ENCODE measurements at places on chromosomes 16 and 17. TPM values are rescaled to one million over a fixed set of nuclear protein-coding genes. Genes with fewer than 3 reads are reported as not detected.

DNA sequence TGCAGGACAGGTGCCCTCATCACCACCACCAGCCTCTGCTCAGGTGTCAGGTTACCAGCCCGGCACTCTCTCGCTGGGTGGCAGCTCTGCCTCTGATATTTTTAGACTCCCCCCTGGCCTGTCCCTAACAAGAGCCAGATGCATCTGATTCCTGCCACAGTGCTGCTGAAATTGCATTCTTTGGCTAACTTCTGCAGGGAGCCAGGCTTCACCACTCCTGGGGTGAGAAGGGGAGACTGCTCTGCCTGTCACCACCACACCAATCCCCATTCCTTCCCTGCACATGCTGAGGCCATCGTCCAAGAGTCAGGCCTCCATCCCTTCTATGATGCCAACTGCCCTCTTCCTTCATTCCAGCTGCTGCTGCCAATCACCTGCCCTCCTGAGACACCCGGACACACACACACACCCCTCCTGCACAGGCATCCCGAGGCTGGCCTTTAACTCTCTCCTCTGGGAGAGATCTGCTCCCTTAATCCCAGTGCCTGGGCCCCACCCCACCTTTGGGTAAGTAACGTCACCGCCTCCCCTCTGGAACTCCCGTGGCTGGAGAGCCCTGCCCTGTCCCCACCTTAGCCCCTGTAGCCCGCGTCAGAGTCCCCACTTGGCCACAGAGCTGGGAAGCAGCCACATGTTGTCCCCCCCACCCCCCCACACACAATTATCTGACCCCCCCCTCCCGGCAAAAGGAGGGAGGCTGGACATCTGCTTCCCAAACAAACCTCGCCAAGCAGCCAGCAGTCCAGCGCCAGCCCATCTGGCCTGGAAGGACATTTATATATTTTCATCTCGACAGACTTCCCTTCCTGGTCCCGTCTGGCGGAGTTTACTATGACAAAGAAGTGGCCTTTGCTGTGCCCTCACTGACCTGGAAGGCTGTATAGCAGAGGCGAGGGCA is 2.8 kb downstream of the EMP2 start:
- no peak for DNase-seq

DNA sequence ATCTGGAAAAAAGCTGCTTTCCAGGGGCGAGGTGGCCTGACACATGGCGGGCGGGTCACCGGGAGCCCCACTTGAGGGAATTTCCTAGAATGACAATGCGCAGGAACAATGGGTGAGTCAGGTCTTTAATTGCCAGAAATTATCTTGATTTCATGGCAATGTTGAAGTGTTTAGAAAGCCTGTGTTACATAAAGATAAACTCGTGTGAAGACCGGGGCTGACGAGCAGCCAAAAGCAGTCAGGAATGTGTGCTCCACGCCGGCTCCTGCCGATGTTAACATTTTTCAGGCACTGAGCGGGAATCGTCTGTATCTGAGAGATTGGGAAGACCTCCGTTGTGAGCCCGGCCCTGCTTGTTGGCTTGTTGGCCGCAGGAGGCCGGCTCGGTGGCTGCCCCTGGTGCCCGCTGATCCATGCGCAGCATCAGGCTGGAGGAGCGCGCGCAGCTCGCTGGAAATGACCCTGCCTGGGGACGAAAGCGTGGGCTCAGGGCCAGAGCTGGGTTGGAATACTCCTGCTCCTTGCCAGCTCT is 353.1 kb downstream of the FOXL1 start:
- no peak for DNase-seq

- DNase-seq, result no peak
These were observed at the start of gene CDK5R1 for GRCh38 chr17:32486701-32487472. Gene CDK5R1, plus strand, starts transcription at chr17:32486993. Its CDS starts 628 bp downstream, at chr17:32487621.

DNA sequence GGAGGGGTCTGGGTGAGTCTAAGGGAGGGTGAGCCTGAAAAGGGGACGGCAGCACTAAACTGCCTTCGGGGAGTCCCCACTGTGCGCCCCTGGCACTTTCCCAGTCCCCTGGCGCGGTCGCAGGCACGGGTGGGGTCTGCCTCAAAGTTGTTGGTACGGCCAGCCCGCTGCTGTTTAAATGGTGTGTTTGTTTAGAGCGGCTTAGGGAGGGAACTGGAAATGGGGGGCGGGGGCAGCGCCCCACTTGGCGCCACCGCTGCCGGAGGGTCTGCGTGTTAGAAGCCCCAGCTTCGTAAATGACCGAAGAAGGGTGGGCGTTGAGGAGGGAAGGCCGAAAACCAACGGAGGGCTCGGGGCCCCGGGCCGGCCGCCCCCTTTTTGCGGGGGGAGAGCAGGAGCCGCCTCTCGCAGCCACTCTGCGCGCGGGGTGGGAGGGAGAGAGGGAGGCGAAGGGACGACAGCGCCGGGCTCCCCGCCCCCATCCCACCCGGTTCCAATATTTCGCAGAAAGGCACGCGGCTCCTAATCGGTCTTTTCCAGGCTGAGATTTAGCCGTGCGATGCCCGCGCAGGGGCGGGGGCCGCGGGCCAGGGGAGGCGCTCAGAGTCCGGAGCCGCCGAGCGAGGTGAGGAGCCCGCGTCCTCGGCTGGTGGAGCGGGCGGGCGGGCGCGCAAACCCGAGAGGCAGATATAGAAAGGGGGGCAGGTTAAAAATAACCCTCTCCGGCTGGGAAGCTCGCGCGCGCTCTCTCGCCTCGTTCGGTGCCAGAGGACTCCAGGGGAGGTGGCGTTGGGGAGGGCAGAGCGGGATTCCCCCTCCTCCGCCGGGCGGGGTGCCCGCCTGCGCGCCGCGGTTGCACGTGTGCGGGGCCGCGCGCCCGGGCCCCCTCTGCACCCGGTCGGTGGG is 54.9 kb downstream of the SREBF1 start:
- no peak for DNase-seq

CHD9NB gene
- 9.0 TPM for polyA plus RNA-seq

DNA sequence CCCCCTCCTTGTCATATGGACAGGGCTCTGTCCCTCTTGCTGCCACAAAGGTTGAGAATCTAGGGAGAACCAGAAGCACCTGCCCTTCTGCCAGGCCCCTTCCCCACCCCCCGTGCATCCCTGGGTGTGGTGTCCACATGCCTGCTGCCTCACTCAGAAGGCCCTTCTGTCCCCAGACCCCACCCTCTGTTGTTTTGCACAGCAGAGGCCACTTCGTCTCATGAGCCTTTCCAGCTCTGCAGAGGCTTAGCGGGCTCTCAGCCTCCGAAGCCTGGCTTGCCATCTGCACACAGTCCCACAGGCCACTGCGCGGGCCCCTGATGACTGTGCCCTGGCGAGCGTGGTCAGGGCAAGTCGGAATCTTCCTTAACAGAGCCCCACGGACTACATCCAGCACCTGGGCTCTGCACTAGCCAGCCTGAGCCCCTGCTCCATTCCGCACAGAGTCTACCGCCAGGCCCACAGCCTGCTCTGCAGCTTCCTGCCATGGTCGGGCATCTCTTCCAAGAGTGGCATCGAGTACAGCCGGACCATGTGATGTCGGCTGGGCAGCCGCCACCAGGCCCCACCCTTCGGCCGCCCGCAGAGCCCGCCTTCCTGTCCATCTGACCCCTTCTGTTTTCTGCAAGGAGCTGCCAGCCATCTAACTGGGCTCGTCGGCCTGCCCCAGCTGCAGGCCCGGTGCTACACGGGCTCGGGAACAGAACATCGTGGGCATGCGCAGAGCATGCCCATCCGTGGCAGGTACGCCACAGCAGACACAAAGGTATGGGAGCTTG is 10.8 kb downstream of the C16orf90 start:
- DNase-seq, result no peak

CD300A gene
- 1.1 TPM for polyA plus RNA-seq

DNA sequence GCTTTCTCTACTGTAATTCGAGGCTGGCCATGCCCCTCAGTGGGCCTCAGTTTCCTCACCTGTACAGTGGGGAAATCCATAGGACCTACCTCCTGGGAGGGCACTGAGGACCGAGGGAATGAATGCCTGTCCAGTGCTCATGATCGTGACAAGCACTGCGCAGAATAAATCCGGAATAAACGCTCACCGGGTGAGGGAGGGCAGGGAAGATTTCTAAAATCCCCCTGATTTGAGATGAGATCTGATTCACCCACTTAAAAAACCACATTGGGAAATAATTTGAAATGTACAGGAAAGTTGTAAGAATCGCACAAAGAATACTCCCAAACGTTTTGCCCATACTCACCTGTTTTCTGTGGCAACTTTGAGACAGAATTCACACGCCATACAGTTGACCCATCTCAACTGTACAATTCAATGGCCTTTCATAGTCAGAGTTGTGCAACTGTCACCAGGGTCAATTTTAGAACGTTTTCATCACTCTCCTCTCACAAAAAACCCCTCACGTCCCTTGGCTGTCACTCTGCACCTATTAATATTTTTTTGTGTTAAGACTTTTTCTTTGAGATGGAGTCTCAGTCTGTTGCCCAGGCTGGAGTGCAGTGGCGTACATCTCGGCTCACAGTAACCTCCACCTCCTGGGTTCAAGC is 49.8 kb downstream of the IRF8 start:
- no peak for DNase-seq

DNA sequence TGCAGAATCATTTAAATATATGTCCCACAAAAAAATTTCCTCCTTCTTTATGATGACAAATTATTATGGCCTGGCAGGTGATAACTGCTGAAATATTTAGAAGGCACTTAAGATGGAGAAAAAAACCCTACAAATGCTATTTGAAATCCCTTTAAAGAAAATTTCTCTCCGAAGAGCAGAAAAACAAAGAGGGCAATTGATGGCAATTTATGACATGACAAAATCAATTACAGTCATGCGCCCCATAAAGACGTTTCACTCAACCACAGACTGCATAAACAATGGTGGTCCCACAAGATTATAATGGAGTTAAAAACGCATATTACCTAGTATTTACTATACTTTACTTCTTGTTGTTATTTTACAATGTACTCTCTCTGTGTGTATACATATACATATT is 25.2 kb upstream of the KIF2B start:
- no peak for DNase-seq

- no peak for DNase-seq
These were observed 105.5 kb downstream of the SPAG9 start for GRCh38 chr17:51015145-51015558.

- no peak for DNase-seq
These were observed 7.5 kb upstream of the SLC35B1 start for GRCh38 chr17:49715216-49715615.

GRCh38 chr17:68231541-68231940 is 16.3 kb upstream of the AMZ2 start:
- DNase-seq, result no peak

- DNase-seq, result no peak
These were observed 93.8 kb upstream of the PLEKHM1 start for GRCh38 chr17:45584092-45585036.

DNA sequence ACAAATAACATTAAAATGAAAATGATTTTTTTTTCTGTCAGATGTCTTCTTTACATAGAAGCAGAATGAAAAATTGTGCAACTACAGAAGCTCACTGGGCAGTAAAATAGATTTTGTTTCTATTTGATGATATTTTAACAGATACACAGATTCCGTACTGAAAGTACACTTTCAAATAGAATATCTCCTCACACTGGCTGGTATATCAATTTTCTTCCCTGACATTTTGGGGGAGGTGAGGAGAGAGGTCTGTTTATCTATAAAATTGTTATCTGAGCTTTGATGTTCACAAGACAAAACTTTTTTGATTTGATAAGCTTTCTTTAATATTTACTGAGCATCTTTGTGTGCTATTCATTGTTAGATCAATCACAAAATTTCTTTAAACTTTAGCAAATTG is 124.3 kb upstream of the NACA2 start:
- DNase-seq, result no peak

GRCh38 chr16:82776470-82777146 is 149.8 kb downstream of the CDH13 start:
- no peak for DNase-seq

SRL gene
- polyA plus RNA-seq, result 1.2 TPM

DNA sequence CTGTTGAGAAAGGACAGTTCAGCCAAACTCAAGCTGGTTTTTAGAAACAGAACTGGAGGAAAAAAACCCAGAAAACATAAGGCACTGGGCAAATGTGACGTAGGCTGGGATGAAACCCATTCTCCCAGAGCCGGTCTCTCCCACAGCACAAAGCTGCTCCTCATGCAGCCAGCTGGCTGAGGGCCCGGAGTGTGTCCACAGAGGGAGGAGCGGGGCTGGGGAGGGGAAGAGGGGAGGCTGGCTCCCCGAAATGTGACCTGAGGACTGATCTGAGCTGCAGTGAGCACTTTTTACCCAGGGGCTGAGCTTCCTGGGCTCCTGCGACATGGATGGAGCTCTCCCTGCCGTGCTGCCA is 20.8 kb downstream of the FOXF1 start:
- DNase-seq, result no peak

DNA sequence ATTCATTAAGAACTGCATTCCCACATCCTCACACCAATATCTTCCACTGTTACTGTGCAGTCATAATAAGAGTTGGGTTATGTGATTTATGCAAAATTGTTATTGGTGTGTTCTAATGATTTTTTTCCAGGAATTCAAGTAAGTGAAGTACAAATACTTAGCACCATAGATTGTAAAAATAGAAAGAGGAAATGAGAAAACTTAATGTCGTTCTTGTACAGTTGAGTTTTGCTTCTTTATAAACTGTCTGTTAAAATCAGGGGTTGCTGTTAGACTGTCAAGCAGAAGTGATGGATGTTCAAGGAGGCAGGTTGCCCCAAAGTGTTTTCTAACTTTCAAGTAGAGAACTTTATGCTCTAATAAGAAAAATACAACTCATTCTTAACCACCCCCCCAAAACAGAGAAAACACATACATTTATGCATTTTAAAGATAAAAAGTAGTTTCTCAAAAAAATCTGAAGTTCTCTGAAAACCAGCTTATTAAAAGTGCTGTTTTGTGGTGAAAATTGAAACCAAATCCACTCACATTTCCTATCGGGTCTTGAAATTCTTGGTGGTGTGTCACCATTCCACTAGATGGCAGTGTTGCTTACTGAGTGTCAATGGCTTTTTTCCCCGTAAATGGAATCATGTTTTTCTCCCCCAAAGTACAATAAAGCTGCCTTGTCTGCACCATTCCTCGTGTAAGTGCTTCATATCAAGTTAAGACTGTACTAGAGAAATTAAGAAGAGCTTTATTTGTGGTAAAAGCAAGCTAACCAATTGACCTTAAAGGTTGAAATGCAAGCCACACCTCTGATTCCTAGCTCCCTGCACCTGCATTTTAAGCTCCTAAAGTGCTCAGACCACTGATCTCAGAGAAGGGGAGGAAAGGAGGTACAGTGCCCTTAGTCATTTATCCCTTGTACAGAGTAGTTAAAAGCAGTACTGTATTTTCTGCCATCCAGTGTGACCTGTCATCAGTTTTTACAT is 4.7 kb upstream of the IGSF6 start:
- DNase-seq, result no peak

GRCh38 chr17:61023996-61024395 is 346.3 kb downstream of the BCAS3 start:
- no peak for DNase-seq

RRAD gene
- 3.2 TPM for polyA plus RNA-seq

GRCh38 chr17:34638526-34639260 is 59.3 kb downstream of the TMEM132E start:
- DNase-seq, result no peak

- no peak for DNase-seq
These were observed 1.2 kb upstream of the TMEM204 start for GRCh38 chr16:1532081-1532760.

ABCC3 gene
- 6.2 TPM for polyA plus RNA-seq

All from right renal cortex interstitium (tissue), 3 donors.